AG10803 (cell line): ENCODE measurements at places on chromosomes 1 and 21.

DNA sequence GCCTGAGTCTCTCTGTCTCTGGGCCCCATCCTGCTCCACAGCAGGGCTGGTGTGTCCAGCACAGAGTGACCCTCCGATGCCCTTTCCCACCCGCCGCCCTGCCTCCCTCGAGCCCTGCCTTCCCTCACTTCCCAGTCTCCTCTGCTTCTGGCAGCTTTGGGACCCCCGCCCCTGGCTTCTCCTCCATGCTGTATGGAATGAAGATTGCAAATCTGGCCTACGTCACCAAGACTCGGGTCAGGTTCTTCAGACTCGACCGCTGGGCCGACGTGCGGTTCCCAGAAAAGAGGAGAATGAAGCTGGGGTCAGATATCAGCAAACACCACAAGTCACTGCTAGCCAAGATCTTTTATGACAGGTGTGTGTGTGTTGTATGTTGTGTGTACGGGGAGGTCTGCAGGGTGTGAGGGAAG lies 14.3 kb downstream of the MOV10 start:
- DNase-seq: no peak

GRCh38 chr1:104702731-104703130 lies 953.0 kb downstream of the AMY1C start:
- DNase-seq: no peak

DNA sequence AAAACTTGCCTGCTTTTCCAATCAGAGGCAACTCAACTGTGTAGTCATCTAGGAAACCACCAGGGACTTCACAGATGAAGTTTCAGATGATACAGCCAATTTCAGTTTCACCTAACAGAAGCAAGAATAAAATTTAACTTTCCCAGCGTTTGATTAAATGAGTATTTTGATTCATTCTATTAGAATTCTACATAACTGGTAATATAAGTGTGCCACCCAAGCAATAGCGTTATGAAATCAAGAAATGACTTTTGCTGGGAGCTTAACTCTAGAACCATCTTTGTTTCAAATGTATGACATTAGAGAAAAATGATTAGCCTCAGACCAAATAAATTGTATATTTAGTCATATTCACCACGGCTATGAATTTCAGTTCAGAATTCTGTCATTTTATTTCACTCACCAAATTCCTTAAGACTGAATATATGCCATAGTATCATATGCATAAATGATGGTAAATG lies 239.3 kb downstream of the NRIP1 start:
- DNase-seq: no peak

GRCh38 chr1:119254067-119254720 lies 113.7 kb upstream of the WARS2 start:
- DNase-seq: peak; percentile 13

GRCh38 chr1:184596950-184597645 lies 157.6 kb downstream of the EDEM3 start:
- no peak for DNase-seq

DNA sequence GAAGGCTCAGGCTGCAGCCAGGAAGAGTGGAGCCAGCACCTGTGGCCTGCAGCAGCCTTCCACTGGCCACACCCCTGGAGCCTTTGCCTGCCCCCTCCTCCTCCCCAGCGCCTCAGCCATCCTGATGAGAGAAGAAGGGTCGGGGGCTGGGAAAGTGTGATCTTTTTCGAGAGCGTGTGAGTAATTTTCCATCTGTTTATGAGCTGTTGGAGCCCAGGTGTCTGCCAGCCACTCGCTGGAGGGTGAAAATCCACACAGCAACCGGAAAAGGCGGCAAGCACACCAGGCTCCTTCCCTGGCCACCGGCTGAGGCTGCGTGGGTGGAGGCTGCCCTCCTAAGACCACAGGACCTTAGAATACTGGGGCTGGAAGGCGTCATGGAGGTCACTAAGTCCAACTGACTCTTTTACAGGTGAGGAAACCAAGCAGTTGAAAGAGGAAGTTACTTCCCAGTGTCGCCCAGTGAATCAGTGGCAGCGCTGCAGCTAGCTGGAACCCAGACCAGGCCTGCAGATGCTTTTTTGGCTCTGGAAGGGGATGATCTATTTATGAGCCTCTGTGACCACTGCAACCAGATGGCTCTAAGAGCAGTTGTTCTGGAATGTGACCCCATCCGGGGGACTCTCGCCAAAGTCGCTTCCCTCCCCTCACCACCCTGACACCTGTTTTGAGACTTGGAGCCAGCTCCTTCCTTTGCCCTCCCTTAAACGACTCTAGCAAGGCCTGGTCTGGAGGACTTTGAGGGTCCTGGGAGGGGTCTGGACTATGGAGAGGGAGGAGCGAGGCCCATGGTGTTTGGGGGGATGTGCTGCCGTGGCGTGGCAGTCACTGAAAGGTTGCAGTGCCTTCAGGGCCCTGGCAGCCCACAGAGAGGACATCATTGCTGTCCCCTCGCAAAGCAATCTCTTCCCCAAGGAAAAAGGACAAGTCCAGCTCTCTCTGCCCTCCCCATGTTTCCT lies 54.5 kb downstream of the LGR6 start:
- DNase-seq: peak; percentile 16

DNA sequence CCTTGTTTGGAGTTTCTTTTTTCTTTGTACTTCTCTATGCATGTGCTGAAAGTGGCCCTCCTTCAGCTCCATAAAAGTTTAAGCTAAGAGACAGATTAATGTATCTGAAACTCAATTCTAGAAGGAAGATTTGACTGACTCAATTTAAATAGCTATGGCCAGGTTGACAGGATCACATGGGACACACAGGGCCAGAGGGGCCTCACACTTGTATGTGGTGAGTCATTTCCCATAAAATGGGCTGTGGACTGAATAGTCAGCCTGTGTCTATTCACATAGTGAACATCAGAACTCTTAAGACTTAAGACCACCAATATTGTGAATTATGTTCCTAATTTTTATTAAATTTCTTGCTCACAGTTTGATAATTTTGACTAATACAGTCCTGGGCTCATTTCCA lies 45.7 kb upstream of the DEPDC1 start:
- no peak for DNase-seq

DNA sequence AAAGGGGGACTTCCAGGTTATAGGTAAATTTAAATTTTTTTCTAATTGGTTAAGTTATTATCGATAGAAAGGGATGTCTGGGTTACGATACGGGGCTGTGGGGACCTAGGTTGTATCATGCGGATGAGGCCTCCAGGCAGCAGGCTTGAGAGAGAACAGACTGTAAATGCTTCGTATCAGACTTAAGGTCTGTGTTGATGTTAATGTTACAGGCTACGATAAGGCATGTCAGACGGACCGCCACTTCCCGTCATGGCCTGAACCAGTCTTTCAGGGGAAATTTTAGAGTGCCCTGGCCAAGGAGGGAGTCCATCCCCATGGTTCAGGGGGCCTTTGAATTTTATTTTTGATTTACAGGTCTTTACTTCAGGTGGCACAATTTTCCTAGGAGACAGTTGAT lies 16.7 kb downstream of the ABCG1 start:
- no peak for DNase-seq
